Kidney tubule cell (primary cell): ENCODE measurements at places on chromosomes 1 and 21.
A peak's percentile ranks its signal among the peaks of the same experiment; 100 is the strongest.

DNA sequence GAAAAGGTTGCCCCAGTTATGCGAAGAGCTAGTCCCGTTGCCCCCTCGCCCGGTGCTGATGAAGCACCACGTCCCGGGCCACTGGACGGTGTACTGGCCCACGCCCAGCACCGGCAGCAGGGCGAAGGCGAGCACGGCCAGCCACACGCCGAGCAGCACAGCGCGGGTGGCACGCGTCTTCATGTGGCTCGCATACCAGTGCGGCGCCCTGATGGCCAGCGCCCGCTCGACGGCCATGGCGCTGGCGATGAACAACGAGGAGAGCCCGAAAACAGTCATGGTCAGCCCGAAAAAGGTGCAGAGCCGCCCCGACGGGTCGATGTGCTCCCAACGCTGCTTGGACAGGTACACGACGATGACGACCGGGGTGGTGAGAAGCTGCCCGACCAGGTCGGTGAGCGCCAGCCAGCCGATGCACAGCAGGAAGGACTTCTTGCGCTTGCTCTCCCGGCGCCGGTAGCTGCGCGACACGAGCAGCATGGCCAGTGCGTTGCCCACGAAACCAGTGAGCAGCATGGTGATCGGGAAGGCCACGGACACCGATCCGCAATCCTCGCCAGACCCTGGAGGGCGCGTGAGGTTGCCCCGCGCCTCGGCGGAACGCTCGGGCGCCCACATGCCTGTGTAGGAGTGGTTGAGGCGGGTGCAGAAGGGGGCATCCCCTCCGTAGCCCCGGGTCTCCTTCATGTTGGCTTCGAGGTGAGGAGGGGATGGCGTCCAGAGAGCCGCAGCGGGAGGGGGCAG is 553 bp downstream of the PTGER3 start:
- peak; percentile 27 for DNase-seq

DNA sequence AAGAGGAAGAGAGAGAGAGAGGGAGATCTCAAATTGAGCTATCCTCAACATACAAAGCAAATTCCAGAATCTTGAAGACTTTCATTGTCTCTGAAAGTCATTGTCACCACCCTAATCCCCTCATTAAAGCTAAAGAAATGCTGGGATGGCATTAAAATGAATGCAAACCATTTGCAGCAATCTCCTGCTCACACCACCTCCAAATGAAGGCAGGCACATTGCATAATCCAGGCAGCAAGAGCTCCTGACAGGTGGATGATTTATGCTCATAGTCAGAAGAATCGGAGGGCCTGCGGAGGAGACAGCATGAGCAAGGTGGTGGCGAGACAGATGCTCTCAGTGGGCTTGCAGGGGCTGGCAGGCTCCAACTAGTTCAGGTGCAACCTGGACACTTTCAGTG is 90.2 kb downstream of the ESRRG start:
- DNase-seq, result no peak

DNA sequence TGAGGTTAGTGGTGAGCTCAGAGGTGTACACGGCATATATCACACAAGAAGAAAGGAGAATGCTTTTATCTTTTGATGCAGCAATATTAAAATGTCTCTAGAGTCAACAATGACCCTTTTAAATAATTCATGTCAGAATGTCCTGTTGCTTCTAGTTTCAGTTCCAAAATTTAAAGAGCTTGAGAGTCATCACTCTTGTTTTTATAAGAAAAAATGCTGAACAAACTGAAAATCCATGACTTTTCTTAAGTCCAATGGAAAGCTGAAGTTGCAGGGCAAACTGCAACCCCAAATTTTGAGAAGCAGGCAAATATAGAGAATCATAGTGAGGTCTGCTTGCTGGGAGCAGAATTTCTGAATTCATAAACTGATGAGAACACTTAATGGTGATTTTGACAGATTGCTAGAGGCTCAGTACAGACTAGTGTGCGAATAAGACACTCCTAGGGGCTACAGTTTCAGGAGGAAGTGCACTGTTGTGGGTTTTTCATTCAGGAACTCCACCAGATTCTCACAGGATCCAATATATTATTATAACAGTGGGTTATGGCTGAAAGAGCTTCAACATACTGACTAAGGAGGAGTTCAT is 135.1 kb downstream of the CLIC6 start:
- DNase-seq, result no peak

DNA sequence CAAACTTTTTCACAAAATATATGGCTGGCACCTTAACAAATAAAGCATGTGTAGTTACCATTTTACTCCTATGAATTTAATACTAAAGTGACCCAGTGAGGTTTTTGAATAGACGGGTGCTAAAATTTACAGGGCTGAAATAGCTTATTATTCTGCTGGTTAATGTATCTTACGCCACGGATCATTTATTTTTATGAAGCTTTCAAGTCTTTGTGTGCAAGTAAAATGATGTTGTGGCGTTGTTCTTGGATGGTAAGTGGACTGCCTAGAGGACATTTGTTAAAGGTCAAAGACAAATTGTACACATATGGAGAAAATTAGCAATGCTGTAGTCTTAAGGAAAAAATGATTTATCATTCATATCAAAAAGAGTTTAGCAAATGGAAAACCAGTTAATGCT is 22.8 kb downstream of the INSL5 start:
- DNase-seq, result no peak

- no peak for DNase-seq
These were observed 54.0 kb downstream of the ZNF281 start for GRCh38 chr1:200355801-200356200.

DNA sequence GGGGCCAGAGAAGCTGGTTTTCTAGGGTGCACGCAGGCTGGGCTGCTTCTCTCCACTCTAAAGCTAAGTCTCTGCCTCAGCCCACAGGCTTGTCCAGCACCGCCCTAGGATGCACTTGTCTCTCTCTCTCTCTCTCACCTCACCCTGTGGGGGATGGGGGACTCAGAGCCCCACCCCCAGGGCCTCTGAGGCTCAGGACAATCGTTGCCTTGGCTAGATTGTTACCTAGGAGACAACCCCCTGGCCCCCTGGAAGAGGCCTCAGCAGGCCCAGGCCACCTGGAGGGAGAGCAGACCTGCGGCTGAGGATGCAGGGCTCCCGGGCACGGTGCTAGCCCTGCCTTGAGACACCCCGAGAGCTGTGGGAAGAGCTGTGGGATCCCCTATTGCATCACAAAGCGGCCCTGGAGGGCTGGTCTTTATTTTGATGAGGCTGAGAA is at the start of gene ACTRT2:
TSS of gene ACTRT2 (plus strand) at position 235 of the 439 bp plus-strand sequence. CDS start 220 bp downstream, outside the sequence.
- no peak for DNase-seq

DNA sequence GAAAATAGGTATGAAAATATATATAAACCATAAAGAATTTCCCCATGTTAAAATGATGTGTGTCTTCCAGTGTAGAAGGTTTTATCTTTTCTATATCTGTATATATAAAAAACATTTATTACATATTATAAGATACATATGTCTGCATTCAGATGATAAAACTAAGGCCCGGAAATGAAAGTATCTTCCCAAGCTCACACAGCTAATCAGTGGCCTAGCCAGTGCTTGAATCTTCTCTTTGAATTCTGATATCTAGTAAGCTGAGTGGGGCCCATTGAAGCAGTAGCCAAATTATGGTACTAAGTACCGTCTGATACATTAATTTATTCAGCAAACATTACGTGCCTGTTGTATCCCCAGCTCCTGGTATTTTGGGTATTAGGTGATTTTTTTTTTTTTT is 28.6 kb downstream of the UCK2 start:
- no peak for DNase-seq

- no peak for DNase-seq
These were observed 25.4 kb downstream of the ECE1 start for GRCh38 chr1:21264898-21265297.

- peak; percentile 80 for DNase-seq
These were observed 2.7 kb downstream of the USP25 start for GRCh38 chr21:15732290-15732995.

GRCh38 chr1:238652346-238652968 is 733.9 kb upstream of the CHRM3 start:
- no peak for DNase-seq

DNA sequence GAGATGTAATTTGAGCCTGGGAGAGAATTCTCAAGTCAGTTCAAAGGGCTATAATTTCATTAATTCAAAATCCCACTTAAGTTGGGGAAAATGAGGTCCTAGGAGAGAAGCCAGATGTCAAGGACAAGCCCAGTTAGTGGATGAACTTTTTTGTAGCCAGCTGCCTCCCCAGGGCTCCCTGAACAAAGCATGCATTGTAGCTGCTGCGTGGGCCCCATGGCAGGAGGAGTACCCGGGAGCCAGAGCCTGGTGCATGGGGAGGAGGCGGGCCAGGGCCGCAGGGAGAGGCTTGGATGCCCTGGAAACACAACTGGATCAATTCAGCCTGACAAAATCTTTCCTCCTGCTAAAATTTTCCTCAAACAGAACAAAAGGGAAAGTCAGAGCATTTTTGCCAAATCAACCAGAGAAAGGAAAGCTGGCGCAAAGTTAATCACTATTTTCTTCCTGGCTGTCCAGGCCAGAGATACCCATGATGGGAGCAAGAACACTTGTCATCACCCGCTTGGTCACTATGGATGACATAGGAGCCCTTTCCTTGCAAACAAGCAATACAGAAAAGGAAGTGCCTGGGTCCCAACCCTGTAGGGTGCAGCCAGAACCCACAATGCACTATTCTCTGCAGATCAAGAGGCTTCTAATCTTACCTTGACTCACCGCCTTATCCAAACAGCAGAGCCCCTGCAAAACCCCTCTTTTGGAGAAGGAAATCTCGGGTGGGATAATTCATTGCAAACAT is 248.1 kb upstream of the RAB4A start:
- DNase-seq, result no peak

- peak; percentile 63 for DNase-seq
These were observed at the start of gene MX1 for GRCh38 chr21:41425954-41426675. Gene MX1, plus strand, starts transcription at chr21:41426239. Its CDS starts 5,832 bp downstream, at chr21:41432071.

DNA sequence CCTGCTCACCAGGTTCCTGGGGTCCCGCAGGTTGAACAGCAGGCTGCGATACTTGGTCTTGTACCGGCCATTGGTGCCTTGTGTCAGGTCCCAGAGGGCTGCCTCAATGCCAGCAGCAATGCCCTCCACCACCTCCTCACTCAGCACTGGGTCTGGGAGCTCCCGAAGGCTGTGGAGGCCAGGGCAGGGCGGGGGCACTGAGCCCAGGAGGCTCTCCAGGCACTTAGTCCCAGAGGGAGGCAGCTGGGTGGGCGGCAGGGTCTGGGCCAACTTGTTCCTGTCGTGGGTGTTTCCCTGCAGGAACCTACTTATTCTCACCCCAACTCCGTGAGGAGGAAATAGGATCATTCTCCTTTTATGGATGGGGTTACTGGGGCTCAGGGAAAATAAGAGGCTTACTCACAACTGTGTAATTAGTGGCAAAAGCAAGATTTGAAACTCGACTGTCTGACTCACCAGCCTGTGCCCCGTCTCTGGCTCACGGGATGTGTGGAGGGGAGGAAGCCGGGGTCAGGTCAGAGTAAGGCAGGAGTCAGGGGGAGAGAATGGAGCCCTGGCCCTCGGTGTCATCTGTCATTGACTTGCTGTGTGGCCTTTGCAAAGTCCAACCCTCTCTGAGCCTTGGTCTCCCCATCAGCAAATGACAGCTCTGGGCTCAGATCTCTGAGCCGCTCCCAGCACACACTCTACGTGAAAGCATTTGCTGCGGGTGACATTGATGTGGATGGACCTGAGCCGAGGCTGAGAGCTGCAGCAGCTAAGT is 17.2 kb downstream of the SPOCD1 start:
- peak; percentile 89 for DNase-seq

DNA sequence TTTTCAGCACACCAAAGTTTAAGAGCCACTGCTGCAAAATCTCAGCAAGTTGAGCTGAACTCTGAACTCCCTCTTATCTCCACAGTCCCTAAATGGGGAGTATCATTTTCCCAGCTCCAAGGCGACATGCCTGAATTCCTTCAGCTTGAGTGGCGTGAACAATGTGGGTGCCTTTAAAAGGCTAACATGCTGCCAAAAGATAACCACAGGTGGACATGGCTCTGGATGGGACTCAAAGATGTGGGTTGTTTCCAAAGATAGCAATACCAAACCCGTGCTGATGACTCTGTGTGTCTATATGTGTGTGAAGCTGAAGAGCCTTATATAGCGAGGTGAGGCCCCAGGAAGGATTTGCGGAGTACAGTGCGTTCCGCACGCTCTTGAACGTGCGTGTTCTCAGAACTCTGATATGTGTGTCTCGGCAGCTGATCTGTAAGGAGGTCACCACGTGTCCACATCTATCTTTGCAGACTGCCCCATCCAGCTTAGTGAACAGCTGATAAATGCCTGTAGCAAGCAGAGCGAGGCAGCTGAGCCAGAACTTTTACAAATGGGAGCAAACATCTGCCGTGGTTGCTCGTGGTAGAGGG is 189.2 kb downstream of the DYRK1A start:
- DNase-seq, result no peak
